ENCODE measurements at places on chromosomes 4 and X. TPM values are rescaled to one million over a fixed set of nuclear protein-coding genes. Genes with fewer than 3 reads are reported as not detected.

SH3RF1 gene
- total RNA-seq, result 4.1 TPM

DNA sequence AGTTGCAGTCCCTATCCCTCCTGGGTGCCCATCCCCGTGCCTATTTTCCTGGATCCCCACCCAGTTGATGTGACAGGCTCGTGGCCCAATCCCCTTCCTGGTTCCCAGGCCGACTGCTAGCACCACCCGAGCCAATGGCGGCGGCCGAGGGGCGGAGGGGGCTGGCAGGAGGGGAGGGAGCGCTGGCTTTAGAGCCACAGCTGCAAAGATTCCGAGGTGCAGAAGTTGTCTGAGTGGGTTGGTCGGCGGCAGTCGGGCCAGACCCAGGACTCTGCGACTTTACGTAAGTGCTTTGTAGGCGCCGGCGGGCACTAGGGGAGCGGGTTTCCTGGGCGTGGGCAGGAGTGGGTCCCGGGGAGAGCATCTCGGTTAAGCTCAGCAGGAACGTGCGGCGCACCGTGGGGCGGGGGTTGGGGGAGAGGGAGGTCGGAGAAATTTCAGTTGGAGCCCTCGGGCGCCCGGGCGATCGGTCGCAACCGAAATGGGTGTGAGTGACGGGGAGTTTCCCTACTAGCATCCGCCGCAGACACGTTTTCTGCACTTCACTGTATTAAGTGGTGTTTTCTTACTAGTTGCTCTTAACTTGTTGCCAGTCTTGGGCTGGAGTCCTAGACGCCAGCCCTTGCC lies at the start of gene PLS3:
TSS of gene PLS3 (plus strand) at position 197 of the 627 bp plus-strand sequence. CDS start 49,077 bp downstream, outside the sequence.
- peak; percentile 86 for DNase-seq

DNA sequence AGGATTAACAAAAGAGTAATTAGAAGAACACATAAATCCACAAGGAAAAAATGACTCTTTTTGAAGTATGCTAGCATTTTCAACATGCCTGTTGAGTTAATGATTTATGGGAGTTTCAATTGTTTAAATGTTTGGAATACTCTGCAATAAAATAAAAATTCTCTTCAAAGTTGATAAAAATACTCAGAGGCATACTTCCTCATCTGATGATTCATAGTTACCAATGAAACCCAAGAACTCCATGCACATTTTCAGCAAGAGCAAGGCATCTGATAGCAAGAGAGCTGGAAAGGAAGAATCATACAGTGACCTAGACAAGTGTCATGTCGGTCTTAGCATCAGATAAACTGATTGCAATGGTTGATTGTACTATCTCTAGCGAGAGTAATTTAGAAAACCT lies 443.7 kb upstream of the ATOH1 start:
- DNase-seq, result no peak

- no peak for DNase-seq
Observed at GRCh38 chrX:31092970-31093638, 21.3 kb upstream of the FTHL17 start.

DNA sequence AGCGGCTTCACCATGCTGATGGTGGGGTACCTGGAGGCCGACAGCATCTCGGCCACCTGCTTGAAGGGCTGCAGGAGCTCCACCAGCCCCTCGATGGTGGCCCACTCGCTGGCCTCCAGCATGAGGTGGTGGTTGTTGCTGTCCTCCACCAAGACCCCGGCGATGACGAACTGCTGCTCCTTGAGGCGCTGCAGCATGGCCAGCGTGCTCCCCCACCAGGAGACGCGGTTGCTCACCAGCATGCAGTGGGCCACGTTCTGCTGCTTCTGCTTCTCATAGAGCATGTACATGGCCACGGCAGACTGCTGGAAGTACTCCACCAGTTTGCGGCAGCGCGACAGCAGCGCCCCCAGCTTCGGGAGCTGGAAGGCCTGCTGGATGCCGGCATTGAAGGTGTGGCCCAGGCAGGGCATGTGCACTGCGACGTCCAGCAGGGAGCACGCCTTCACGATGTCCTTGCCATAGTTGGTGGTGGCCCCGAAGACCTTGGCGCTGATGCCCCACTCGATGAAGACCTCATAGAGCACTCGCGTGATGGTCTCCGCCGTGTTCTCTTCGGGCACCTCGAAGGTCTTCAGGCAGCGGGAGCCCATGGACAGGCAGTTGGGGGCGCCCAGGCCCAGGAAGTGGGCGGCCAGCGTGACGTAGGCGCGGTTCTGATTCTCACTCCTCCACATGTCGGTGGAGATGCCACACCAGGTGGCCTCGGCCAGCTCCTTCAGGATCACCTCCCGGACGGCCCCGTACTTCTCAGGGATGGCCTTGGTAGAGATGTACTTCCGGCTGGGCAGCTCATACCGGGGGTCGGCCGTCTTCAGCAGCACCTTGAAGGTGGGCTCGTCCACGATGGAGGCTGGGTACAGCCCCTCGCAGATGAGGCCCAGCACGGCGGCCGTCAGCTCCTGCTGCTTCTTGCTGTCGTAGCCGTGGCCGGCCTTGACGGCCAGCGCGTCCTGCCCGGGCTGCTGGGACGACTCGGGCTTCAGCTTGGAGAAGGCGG lies 11.0 kb downstream of the DHRSX start:
- no peak for DNase-seq

HEPH gene
- total RNA-seq, result 0.29 TPM

- DNase-seq, result no peak
Observed at GRCh38 chr4:39655876-39656275, 17.2 kb upstream of the SMIM14 start.

GRCh38 chr4:151358266-151358665 lies 32.9 kb upstream of the SH3D19 start:
- peak; percentile 84 for DNase-seq

GRCh38 chr4:185244763-185245162 lies 35.4 kb downstream of the SNX25 start:
- DNase-seq, result peak; percentile 92

DNA sequence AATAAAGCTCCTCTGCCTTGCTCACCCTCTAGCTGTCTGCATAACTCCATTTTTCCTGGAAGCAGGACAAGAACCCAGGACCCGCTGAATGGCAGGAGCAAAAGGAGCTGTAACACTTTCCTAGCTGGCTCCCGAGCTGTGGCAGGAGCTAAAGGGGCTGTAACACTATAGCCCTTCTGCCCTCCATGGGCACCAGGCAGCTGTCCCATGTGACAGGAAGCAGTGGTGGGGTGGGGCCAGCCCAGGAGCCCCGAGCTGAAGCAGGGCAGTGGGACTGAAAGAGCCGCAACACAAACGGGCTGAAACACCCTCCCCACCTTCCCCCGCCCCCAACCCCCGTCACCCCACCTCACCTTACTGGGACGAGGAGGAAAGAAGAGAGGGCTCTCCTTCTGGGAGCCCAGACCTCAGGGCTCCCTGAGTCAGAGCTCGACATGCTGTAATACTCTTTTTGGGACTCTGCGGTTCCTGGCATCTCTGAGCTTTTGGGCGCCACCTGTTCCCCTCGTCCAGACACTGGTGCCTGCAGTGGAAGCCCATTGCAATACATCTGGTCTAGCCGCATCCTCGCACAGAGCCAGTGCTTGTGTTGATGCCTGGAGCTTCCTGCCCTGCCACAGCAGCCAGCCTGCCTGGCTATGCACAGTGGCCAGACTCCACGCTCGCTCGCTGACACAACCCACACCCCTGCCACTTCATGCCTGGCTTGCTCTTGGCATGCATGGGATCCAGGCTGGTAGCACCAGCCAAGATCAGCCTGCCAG lies 39.4 kb downstream of the PPM1K start:
- no peak for DNase-seq

USP38 gene
- 10.7 TPM for total RNA-seq

MAGEA2 gene
- total RNA-seq, result 67.5 TPM

GAGE12H gene
- total RNA-seq, result 25.4 TPM

DNA sequence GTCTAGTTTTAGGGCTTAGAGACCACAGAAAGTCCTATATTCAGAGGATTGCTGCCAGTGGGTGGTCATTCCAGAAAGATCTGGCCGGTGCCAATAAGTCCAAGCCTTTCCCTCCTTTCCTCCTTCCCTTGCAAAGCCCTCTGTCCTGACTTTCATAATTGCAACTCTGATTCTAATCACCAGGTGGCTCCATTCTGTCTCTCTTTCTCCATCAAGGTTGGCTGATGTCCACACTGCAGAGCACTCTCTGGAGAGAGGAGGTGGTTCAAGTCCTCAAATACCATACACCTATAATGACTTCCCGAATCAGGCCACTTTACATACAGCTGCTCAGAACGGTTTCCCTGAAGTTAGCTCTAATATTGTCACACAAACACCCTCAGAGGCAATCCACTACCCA lies 22.4 kb upstream of the ARMCX4 start:
- peak; percentile 64 for DNase-seq

CYSLTR1 gene
- total RNA-seq, result not detected

GRCh38 chrX:135416546-135416945 lies 5.2 kb upstream of the SMIM10L2A start:
- no peak for DNase-seq

GRCh38 chrX:136473663-136474062 lies 14.1 kb upstream of the BRS3 start:
- no peak for DNase-seq

GRCh38 chrX:41293269-41293668 lies 40.7 kb upstream of the DDX3X start:
- DNase-seq, result peak; percentile 54

PCYT1B gene
- total RNA-seq, result 1.6 TPM

- no peak for DNase-seq
Observed at GRCh38 chr4:104412344-104412743, 82.3 kb downstream of the CXXC4 start.

DNA sequence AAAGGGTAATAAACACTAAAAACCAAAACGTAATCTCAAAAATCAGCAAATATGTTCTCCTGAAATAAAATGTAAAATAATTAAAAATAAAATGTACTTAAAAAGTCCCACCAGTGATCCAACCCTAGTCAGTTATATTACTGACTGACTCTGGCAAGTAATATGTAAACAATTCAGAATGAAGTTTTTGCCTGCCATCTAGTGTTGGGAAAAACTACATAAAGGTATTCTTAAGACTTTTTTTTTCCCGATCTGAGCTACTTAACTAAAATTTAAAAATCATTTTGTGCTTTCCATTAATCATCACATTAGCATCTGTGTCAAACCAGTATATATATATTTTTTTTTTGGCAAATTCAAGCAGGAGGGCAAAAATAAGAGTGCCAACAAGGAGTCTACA lies 24.0 kb downstream of the RCHY1 start:
- peak; percentile 31 for DNase-seq

GRCh38 chrX:40098264-40099054 lies 701 bp upstream of the BCOR start:
- peak; percentile 55 for DNase-seq

- DNase-seq, result no peak
Observed at GRCh38 chr4:124092101-124092500, 620.4 kb downstream of the ANKRD50 start.

DNA sequence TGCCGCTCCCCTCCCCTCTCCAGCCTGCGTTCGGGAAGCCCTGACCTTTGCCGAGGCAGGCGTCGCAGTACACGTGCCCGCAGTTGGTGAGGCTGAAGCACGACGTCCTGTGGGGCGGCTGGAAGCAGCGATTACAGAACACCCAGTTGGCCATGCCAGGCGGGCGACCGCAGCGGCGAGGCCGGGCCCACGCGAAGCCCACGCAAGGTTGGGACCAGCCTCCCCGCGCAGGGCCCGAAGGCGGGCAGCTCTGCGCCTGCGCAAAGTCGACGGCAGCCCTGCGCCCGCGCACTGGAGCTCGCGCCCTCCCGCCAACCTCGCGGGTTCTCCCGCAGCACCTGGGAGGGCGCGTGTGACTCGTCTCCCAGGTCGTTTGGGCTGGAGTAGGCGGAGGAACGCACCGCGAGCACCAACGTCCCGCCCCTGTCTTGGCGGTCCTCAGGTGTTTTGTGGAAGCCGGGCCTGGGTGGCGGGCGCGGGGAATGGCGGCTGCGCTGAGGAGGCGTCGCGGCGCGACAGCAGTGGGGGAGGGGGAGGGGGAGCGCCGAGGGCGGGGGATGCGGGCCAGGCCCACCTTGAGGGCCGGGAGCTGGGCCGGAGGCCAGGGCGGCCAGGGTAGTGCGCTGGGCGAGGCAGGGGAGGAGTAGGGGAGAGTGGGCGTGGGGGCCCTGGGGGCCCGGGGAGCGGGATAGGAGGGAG lies at the start of gene RNF212:
TSS of gene RNF212 (minus strand) at position 254 of the 699 bp plus-strand sequence. CDS start at position 154, 100 bp downstream.
- DNase-seq, result no peak

CCDC110 gene
- total RNA-seq, result 2.7 TPM

- DNase-seq, result no peak
Observed at GRCh38 chr4:141248029-141248428, 27.3 kb downstream of the ZNF330 start.

- DNase-seq, result no peak
Observed at GRCh38 chr4:17558941-17559708, 17.9 kb upstream of the LAP3 start.

DNA sequence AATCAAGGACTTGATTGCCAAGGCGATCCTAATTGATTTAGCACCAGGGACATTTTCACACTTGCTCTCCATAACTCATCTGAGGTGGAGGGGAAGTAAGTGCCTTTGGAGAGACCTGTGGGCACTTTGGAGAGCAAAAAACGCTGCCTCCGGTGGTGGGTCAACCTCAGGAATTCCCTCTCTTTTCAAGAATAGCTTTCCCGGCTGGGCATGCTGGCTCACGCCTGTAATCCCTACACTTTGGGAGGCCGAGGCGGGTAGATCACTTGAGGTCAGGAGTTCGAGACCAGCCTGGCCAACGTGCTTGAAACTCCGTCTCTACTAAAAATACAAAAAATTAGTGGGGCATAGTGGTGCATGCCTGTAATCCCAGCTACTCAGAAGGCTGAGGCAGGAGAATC lies 49.2 kb downstream of the PRPS1 start:
- DNase-seq, result no peak

UPF3B gene
- total RNA-seq, result 4.5 TPM

- DNase-seq, result peak; percentile 75
Observed at GRCh38 chr4:10164877-10165283, 48.3 kb upstream of the WDR1 start.

GRIA3 gene
- not detected for total RNA-seq

GRCh38 chrX:11611161-11611560 lies 54.6 kb downstream of the ARHGAP6 start:
- no peak for DNase-seq

DNA sequence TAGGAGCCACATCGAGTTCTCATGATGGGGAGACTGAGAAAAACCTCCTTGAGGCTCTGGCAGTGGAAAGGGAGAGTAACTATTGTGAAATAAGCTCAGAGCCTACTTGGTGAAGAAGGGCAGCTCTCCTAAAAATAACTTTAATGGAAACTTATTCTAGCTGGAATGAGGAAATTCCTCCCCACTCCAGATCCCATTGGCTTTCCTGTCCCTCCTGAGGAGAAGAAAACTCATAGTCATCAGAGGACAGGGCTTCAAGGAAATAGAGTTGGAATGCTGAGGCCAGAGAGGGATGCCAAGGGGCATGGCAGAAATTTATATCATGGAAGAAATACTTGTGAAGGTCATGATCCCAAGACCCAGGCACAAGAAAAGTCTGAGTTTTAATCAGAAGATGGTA lies 70.7 kb upstream of the TAPT1 start:
- DNase-seq, result no peak

- no peak for DNase-seq
Observed at GRCh38 chr4:288891-289290, 16.4 kb downstream of the ZNF732 start.

ASMT gene
- 0.90 TPM for total RNA-seq

SLC49A3 gene
- total RNA-seq, result not detected

GRCh38 chr4:99759988-99760387 lies 56.6 kb upstream of the DAPP1 start:
- no peak for DNase-seq

GRCh38 chrX:15930585-15930984 lies 76.0 kb upstream of the AP1S2 start:
- DNase-seq, result peak; percentile 40
